ENCODE measurements at places on chromosomes 6 and 20. TPM values are rescaled to one million over a fixed set of nuclear protein-coding genes. Genes with fewer than 3 reads are reported as not detected.

ENPP5 gene
- 0.16 TPM for total RNA-seq

MUC21 gene
- not detected for total RNA-seq

HLA-DQA1 gene
- total RNA-seq: 18.2 TPM

SLC26A8 gene
- total RNA-seq: 0.37 TPM

PARD6B gene
- total RNA-seq: 4.0 TPM

FOXQ1 gene
- not detected for total RNA-seq

TMEM217 gene
- total RNA-seq: 2.0 TPM

Data from T-helper 17 cell (primary cell).